Pancreas (tissue), 10 donors: ENCODE measurements at places on chromosomes 7 and 10.

DNA sequence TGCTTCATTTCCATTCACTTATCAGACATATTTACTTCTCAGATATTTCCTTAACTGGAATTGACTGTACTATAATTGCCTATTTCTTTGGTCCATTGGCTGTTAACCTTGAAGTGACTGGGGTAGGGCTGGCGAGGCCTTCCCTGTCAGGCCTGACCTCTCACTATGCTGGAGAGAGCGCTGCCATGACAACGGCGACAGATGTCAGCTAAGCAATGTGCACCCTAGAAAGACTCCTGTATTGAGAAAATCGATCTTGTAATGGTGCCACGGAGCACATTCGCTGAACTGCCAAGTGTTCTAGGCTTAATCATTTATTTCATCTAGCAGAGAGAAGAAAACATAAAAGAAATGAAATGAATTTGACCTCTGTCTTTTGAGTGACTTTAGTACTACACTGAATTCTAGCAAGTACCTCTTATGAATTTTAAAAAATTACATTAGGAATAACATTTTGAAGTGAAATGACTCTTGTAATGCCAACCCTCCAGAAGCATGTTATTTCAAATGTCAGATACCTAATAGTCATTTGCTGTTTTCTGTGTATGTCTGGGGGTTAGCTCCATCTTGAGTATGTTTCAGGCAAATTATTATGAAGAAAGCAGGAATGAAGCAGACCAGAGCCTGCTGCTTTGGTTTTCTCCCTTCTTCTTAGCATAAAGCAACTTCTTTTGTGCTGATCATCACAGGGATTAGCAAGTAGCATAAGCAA, 148.0 kb downstream of the SNX10 start:
- no peaks in the 10 kb centered on the region for H3K27me3 ChIP-seq
- no peak overlapping the region for H3K4me3 ChIP-seq
- H3K27ac ChIP-seq, result peak overlapping the region; percentile 9
- peaks cover 7% of the 10 kb centered on the region for H3K4me1 ChIP-seq

DNA sequence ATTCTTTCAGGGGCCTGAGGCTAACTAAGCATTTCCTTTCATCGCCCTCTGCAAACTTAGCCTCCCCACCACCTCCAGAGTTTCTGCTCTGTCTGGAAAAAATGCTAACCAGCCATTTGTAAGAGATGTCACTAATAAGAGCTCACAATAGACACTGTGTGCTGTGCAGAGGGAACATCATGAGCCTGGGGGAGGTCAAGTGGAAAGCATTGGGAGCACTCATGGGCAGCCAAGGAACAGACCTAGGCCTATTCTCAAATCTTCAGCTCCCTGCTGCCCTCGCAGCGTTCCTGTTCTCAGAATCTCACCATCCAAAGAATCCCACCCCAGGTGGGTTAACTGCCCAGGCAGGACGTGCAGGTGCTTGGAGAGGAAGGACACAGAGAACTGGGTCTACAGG, 27.1 kb upstream of the GPAM start:
- no peaks in the 10 kb centered on the region for H3K36me3 ChIP-seq
- DNase-seq, result no peak
- no peak overlapping the region for H3K4me3 ChIP-seq
- H3K27me3 ChIP-seq, result no peaks in the 10 kb centered on the region
- no peaks in the 10 kb centered on the region for H3K4me1 ChIP-seq

GRCh38 chr10:74453169-74453568, 302.1 kb downstream of the ADK start:
- no peaks in the 10 kb centered on the region for H3K27me3 ChIP-seq
- no peaks in the 10 kb centered on the region for H3K36me3 ChIP-seq
- H3K27ac ChIP-seq, result no peak overlapping the region
- no peak overlapping the region for H3K4me3 ChIP-seq
- no peak for DNase-seq
- peaks cover 5% of the 10 kb centered on the region for H3K4me1 ChIP-seq

DNA sequence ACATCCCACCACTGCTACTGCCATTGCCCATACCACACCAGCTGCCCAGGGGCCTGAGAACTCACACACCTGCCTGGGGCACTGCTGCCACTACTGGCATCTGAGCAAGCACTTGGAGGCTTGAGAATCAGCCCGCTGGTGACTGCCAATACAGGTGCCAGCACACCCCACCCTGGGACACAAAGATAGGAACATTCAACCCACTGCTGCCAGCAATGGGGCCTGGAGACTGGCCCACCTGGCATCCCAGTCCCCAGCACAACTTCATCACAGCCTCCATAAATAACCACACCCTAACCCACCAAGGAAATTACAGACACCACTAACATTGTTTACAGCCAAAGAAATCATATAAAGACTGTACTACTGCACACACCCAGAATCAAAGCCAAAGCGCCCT, 115.9 kb downstream of the SLC16A9 start:
- no peak for DNase-seq
- no peaks in the 10 kb centered on the region for H3K4me1 ChIP-seq
- no peaks in the 10 kb centered on the region for H3K27me3 ChIP-seq
- H3K27ac ChIP-seq, result no peak overlapping the region
- no peak overlapping the region for H3K4me3 ChIP-seq
- no peaks in the 10 kb centered on the region for H3K36me3 ChIP-seq

DNA sequence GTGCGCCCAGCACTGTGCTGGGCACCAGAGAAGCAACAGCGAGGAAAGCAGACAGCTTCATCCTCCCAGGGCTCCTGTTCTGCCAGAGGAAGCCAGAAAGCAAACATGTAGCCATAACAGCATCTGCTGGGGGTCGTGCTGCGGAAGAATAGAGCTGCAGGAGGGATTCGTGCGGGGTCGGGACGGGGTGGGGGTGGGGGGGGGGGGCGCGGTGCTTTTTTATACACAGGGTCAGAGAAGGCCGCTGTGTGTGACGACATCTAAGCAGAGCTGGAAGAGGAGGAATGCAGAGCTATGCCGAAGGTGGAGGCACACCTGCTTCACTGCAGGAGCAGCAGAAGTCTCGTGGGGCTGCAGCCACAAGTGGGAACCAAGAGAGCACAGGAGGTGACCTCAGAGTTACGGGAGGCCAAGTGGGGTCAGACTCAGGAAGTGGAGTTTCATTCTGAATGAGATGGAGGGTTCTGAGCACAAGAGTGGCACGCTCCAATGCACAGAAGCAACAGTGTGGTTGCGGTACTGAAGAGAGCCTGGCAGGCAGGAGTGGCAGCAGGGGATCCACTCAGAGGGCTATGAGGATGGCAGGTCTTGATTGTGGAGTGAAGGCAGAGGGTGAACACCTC, 11.1 kb downstream of the PKD1L1 start:
- H3K36me3 ChIP-seq, result no peaks in the 10 kb centered on the region
- no peak overlapping the region for H3K27ac ChIP-seq
- H3K27me3 ChIP-seq, result no peaks in the 10 kb centered on the region
- no peak for DNase-seq

DNA sequence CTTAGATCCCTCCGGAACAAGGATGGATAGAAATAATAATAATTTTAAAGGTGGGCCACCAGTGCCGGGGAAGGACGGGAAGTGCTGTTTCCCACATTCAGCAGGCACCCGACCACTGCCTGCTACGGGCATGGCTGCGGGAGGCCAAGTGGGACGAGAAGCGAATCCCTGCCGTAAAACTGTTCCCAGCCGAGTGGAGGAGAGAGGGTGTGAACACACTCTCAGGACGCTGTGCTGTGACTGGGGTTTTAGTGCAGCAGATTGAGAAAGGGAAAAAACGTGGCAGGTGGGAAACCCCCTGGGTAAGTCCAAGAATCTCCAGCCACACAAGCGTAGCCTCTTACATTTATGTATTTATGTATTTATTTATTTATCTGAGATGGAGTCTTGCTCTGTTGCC, 158.8 kb downstream of the DNAJB6 start:
- H3K27me3 ChIP-seq, result no peaks in the 10 kb centered on the region
- H3K4me3 ChIP-seq, result no peak overlapping the region
- H3K36me3 ChIP-seq, result no peaks in the 10 kb centered on the region
- H3K27ac ChIP-seq, result no peak overlapping the region
- no peak for DNase-seq

- H3K4me3 ChIP-seq, result no peak overlapping the region
- no peak overlapping the region for H3K27ac ChIP-seq
- H3K4me1 ChIP-seq, result no peaks in the 10 kb centered on the region
- no peak for DNase-seq
- no peaks in the 10 kb centered on the region for H3K36me3 ChIP-seq
These were observed 54.8 kb downstream of the OTUD1 start for GRCh38 chr10:23493711-23494110.

- peaks cover 61% of the 10 kb centered on the region for H3K27me3 ChIP-seq
- peak overlapping the region; percentile 62 for H3K27ac ChIP-seq
- no peak overlapping the region for H3K4me3 ChIP-seq
- no peak for DNase-seq
These were observed 5.2 kb upstream of the HOXA2 start for GRCh38 chr7:27107391-27108381.

DNA sequence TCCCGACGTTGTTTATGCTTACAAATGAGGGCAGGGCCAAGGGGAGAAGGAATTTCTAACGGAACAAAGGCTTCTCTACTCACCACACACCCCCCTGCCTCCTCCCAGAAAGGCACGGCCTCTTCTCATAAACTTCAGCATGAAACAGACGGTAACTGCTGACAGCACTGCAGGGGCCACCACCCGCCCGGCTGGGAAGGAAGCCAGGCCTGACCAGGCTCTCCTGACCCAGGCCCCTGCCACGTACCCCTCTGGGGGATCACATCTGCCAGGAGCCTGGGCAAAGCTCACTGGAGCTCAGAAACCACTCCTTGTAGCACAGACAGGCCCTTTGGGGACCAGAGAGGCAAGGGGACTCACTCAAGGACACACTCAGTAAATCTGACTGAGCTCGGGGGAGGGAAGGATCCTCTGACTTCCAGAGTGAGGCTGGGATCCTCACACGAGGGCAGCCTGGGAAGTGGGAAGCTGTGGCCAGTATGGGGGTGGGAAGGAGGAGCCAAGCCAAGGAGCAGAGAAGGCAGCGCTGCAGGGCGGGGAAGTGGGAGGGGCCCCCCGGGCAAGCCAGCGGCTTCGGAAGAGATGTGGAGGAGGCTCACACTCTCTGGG, 46.1 kb downstream of the ZCCHC24 start:
- no peaks in the 10 kb centered on the region for H3K27me3 ChIP-seq
- no peak for DNase-seq
- peaks cover 5% of the 10 kb centered on the region for H3K4me1 ChIP-seq
- H3K27ac ChIP-seq, result peak overlapping the region; percentile 1

- no peaks in the 10 kb centered on the region for H3K27me3 ChIP-seq
- no peak overlapping the region for H3K4me3 ChIP-seq
- H3K27ac ChIP-seq, result no peak overlapping the region
- H3K4me1 ChIP-seq, result no peaks in the 10 kb centered on the region
- no peak for DNase-seq
These were observed 30.2 kb downstream of the MGAM start for GRCh38 chr7:142025896-142026295.

DNA sequence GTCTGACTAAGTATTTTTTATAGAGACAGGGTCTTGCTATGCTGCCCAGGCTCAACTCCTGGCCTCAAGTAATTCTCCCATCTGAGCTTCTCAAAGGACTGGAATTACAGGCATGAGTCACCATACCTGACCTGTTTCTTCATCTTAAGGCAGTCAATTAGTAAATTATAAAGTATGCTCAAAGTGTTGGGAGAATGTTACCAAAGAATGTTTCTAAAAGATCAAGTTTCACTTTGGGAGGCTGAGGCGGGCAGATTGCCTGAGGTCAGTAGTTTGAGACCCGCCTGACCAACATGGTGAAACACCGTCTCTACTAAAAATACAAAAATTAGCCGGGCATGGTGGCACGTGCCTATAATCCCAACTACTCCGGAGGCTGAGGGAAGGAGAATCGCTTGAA, 117.0 kb downstream of the ALOX5 start:
- DNase-seq, result no peak
- no peak overlapping the region for H3K27ac ChIP-seq
- no peaks in the 10 kb centered on the region for H3K4me1 ChIP-seq
- H3K36me3 ChIP-seq, result no peaks in the 10 kb centered on the region
- no peak overlapping the region for H3K4me3 ChIP-seq

GRCh38 chr7:50869108-50869725, 86.5 kb upstream of the GRB10 start:
- H3K36me3 ChIP-seq, result no peaks in the 10 kb centered on the region
- peaks cover 8% of the 10 kb centered on the region for H3K4me1 ChIP-seq
- H3K27ac ChIP-seq, result no peak overlapping the region

GRCh38 chr7:108135446-108136190, 5.5 kb upstream of the LAMB4 start:
- no peaks in the 10 kb centered on the region for H3K36me3 ChIP-seq
- H3K27ac ChIP-seq, result no peak overlapping the region
- H3K4me3 ChIP-seq, result no peak overlapping the region
- H3K4me1 ChIP-seq, result no peaks in the 10 kb centered on the region
- DNase-seq, result no peak

GRCh38 chr10:86673827-86674581, 5.7 kb downstream of the LDB3 start:
- H3K4me1 ChIP-seq, result no peaks in the 10 kb centered on the region
- H3K27me3 ChIP-seq, result no peaks in the 10 kb centered on the region
- no peak overlapping the region for H3K4me3 ChIP-seq
- no peak for DNase-seq
- H3K36me3 ChIP-seq, result no peaks in the 10 kb centered on the region

DNA sequence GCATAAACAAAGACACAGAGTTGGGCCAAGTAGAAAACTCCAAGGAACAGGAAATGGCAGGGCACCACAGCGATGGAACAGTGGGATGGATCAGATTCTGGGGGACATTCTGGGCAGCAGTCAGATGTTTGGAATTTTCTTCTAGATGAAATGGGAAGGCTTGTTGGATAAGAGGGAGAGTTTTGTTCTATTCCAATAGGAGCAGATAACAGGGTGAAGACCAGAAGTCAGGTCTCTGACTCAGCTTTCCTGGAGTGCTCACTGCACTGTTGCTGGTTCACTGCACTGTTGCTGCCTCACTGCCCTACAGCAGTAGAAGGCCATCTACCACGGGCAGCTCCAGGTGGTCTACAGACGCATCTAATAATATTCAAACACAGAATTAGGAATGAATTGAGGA, 135.6 kb downstream of the ATE1 start:
- H3K4me3 ChIP-seq, result no peak overlapping the region
- DNase-seq, result no peak
- no peak overlapping the region for H3K27ac ChIP-seq
- no peaks in the 10 kb centered on the region for H3K27me3 ChIP-seq

DNA sequence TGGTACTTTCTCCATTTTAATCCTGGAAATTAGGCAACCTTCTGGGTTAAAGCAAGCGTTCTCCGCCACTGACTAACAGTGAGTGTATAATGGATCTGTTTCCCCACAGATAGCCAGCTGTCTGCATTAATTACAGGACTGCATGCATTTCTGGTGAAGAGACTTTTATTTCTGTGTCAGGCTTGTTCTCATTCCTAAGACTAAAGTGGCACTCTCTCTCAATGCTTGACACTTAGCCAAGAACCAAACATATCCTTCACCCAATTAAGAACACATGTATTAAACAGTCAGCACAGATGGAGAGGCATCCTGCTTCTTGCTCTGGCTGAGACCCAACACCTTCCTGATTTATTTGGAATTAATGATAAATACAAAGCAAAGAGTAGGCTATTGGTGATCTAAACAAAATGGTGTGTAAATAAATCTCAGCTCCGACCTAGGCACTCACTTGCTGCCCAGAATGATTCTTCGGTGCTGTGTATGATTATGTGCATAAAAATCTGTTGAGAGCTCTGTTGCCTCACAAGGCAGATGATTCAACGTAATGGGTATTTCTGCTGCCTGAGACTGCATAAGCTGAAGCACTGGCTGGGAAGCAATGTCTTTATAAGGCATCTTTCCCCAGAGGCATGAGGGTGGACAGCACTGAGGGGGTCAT, 16.8 kb downstream of the CALU start:
- DNase-seq, result no peak
- H3K4me3 ChIP-seq, result no peak overlapping the region
- no peaks in the 10 kb centered on the region for H3K27me3 ChIP-seq

- H3K4me1 ChIP-seq, result no peaks in the 10 kb centered on the region
- DNase-seq, result no peak
- H3K27me3 ChIP-seq, result no peaks in the 10 kb centered on the region
- H3K36me3 ChIP-seq, result no peaks in the 10 kb centered on the region
- H3K4me3 ChIP-seq, result no peak overlapping the region
These were observed 19.1 kb downstream of the ATXN7L1 start for GRCh38 chr7:105857009-105857952.
